T-cell (primary cell): ENCODE measurements at places on chromosomes 5 and 9.

- DNase-seq, result no peak
- H3K27ac ChIP-seq, result no peak overlapping the region
- no peak overlapping the region for H3K4me3 ChIP-seq
- no peaks in the 10 kb centered on the region for H3K4me1 ChIP-seq
- no peaks in the 10 kb centered on the region for H3K36me3 ChIP-seq
Observed at GRCh38 chr9:114176624-114177291, 21.4 kb downstream of the COL27A1 start.

GRCh38 chr9:93091056-93091452, 5.0 kb upstream of the CARD19 start:
- H3K27ac ChIP-seq, result no peak overlapping the region
- no peak for DNase-seq
- H3K27me3 ChIP-seq, result no peaks in the 10 kb centered on the region
- peaks cover 32% of the 10 kb centered on the region for H3K4me1 ChIP-seq
- H3K4me3 ChIP-seq, result no peak overlapping the region
- peaks cover 16% of the 10 kb centered on the region for H3K36me3 ChIP-seq

- H3K27ac ChIP-seq, result no peak overlapping the region
- H3K27me3 ChIP-seq, result no peaks in the 10 kb centered on the region
- no peak overlapping the region for H3K4me3 ChIP-seq
- H3K36me3 ChIP-seq, result no peaks in the 10 kb centered on the region
Observed at GRCh38 chr9:111474385-111474784, 9.8 kb downstream of the ECPAS start.

DNA sequence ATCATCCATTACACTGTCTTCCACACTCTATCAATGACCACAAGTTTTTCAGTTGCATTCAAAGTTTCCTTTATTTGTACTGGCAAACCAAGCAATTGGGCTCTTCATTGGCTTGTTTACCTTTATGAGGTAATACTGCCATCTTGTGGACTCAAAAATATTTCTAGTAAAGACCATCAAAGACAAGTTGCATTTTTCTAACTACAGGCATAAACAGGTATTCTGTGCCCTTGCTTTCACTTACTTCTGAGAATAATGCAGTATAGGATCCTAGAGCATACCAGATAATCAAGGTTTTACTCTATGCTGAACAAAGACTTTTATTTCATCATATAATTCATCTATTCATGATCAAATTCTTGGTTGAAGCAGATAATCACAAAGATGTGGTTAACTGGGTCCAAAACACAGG, 173.7 kb upstream of the POU5F2 start:
- no peak overlapping the region for H3K4me3 ChIP-seq
- no peaks in the 10 kb centered on the region for H3K27me3 ChIP-seq

GRCh38 chr9:406886-407654, 192.4 kb downstream of the DOCK8 start:
- H3K4me3 ChIP-seq, result no peak overlapping the region
- H3K27me3 ChIP-seq, result no peaks in the 10 kb centered on the region
- H3K4me1 ChIP-seq, result no peaks in the 10 kb centered on the region

GRCh38 chr9:119861842-119862241, 492.6 kb upstream of the BRINP1 start:
- H3K4me1 ChIP-seq, result no peaks in the 10 kb centered on the region
- no peaks in the 10 kb centered on the region for H3K36me3 ChIP-seq
- no peak overlapping the region for H3K27ac ChIP-seq
- no peak for DNase-seq
- no peaks in the 10 kb centered on the region for H3K27me3 ChIP-seq

- no peaks in the 10 kb centered on the region for H3K4me1 ChIP-seq
- no peak overlapping the region for H3K27ac ChIP-seq
- H3K36me3 ChIP-seq, result no peaks in the 10 kb centered on the region
- no peak for DNase-seq
- no peaks in the 10 kb centered on the region for H3K27me3 ChIP-seq
Observed at GRCh38 chr5:164181604-164182003, 676.2 kb downstream of the MAT2B start.

DNA sequence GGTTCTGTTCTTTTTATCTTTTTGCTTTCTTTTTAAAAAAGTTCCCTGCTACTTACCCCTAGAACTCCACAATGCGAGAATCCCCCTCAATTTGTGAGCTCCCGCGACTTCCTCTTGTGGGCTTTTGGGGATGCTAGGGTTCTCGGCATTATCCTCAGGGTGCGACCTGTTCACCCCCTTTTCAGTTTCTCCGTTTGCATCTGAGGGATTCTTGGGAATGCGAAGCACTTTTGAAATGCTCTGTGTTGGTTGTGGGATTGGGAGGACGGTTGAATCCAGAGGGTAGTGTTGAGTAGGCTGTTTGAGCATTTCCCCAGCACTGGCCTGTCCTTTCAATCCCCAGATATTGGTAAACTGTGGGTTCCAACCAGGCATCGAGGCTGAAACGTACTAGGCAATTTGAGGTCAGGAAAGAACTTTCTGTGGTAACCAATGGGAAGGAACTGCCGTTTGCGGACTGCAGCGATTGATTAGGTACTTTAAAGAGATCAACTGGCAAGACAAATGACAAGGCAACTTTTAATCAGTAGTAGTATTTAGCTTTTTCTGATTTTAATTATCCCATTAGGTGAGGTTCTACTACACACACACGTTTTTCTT, 415 bp downstream of the XRCC4 start:
- H3K4me3 ChIP-seq, result peak overlapping the region; percentile 87
- H3K4me1 ChIP-seq, result peaks cover 23% of the 10 kb centered on the region
- peak overlapping the region; percentile 90 for H3K27ac ChIP-seq
- DNase-seq, result no peak
- H3K36me3 ChIP-seq, result no peaks in the 10 kb centered on the region
- H3K27me3 ChIP-seq, result no peaks in the 10 kb centered on the region

- H3K27me3 ChIP-seq, result no peaks in the 10 kb centered on the region
- H3K4me3 ChIP-seq, result no peak overlapping the region
- H3K4me1 ChIP-seq, result peaks cover 6% of the 10 kb centered on the region
- no peaks in the 10 kb centered on the region for H3K36me3 ChIP-seq
- H3K27ac ChIP-seq, result no peak overlapping the region
- DNase-seq, result no peak
Observed at GRCh38 chr9:113805486-113806132, 70.5 kb upstream of the ZNF618 start.

- no peak overlapping the region for H3K27ac ChIP-seq
- no peak for DNase-seq
- H3K4me1 ChIP-seq, result no peaks in the 10 kb centered on the region
- H3K27me3 ChIP-seq, result no peaks in the 10 kb centered on the region
- H3K4me3 ChIP-seq, result no peak overlapping the region
- no peaks in the 10 kb centered on the region for H3K36me3 ChIP-seq
Observed at GRCh38 chr9:95029288-95029687, 288.2 kb downstream of the FANCC start.

GRCh38 chr9:10254338-10254737, 358.5 kb downstream of the PTPRD start:
- DNase-seq, result no peak
- no peaks in the 10 kb centered on the region for H3K4me1 ChIP-seq
- H3K27me3 ChIP-seq, result no peaks in the 10 kb centered on the region

DNA sequence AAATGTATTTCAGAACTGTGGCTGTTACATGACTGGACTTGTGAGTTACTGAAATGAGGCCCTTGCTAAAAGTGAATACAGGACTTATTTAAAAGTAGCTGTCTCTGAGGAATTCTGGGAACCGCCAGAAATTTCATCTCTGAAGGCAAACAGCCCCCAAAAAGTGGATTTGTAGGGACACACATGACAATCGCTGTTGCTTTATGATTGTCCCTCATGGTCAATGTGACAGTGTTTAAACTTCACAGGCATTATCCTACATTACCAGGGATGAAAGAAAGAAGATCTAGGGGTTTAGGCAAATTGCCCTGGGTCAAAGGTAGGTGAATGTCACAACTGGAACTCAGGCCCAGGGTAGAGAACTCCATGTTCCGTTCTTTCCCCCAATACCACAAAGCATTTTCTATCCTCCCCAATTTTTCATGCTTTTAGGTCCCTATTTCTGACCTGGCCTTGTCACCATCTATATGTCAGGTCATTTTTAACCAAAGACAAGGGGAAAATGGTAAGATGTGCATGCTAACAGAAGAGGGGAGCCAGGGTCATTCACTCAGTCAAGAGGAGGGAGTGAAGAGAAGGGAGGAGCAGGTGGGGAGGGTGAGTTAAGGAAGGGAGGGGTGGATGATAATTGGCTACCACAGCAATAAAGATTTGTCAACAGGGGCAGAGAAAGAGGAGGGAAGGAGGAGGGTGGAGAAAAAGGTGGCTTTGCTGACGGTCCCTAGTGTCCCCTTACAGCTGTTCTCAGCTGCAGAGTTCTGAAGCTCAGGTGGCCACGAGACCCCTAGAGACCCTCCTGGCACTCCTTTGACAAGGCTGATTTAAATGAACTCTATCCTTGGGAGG, 57.8 kb upstream of the GLRX start:
- no peaks in the 10 kb centered on the region for H3K27me3 ChIP-seq
- no peak for DNase-seq
- H3K4me3 ChIP-seq, result no peak overlapping the region
- H3K36me3 ChIP-seq, result no peaks in the 10 kb centered on the region

GRCh38 chr9:104961238-104961637, 33.3 kb upstream of the ABCA1 start:
- H3K27ac ChIP-seq, result no peak overlapping the region
- no peaks in the 10 kb centered on the region for H3K36me3 ChIP-seq
- H3K4me1 ChIP-seq, result peaks cover 10% of the 10 kb centered on the region
- no peaks in the 10 kb centered on the region for H3K27me3 ChIP-seq
- H3K4me3 ChIP-seq, result no peak overlapping the region
- DNase-seq, result no peak

- no peak overlapping the region for H3K4me3 ChIP-seq
- H3K27me3 ChIP-seq, result no peaks in the 10 kb centered on the region
- DNase-seq, result no peak
- no peak overlapping the region for H3K27ac ChIP-seq
Observed at GRCh38 chr5:35383041-35383440, 152.8 kb upstream of the PRLR start.

DNA sequence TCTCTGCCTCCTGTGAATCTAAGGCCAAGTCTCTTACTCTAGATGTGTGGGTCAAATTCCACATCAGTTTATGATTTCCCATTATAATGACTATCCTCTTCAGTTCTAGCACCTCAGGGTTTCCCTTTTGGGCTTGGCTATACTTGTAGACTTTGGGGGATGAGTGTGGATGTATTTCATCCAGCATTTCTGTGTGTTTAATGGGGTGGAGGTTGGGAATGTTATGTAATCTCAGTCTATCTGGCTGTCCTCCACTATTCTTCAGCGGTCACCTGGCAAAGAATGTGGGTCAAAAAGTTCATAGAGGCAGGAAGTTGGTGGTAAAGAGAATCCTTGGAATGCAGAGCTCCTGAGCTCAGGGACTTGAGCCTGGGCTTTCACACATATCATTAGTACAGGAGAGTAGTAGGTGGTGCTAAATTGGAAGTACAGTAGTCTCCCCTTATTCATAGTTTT, 64.9 kb downstream of the CFAP95 start:
- no peaks in the 10 kb centered on the region for H3K27me3 ChIP-seq
- no peak overlapping the region for H3K4me3 ChIP-seq
- H3K4me1 ChIP-seq, result no peaks in the 10 kb centered on the region

DNA sequence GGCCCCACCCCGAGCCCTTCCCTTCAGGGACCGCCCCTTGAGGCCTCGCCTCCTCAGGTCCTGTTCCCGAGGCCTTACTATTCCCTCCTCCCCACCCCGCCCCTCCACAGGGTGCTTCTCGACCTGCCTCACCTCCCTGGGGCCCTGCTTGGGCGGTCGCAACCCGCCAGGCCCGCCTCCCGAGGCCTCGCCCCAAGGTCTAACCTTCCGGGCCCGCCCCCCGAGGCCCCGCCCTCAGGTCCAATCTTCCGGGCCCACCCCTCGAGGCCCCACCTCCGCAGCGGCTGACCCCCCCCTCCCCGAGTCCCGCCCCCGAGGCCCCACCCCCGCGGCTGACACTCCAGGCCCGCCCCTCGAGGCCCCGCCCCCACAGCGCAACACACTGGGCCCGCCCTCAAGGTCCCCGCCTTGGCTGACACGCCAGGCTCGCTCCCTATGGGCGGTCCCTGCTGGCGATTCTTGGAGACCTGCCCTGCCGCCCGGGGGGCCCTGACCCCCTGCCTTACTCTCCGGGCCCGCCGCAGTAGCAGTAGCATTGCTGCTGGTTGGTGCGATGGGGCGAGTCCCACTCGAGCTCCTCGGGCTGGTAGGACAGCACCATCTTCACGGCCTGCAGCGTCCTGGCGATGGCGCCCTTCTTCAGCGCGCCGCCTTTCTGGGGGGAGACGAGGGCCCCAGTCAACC, 8.2 kb downstream of the PHF19 start:
- H3K27me3 ChIP-seq, result no peaks in the 10 kb centered on the region
- DNase-seq, result peak; percentile 96
- H3K4me1 ChIP-seq, result peaks cover 9% of the 10 kb centered on the region

DNA sequence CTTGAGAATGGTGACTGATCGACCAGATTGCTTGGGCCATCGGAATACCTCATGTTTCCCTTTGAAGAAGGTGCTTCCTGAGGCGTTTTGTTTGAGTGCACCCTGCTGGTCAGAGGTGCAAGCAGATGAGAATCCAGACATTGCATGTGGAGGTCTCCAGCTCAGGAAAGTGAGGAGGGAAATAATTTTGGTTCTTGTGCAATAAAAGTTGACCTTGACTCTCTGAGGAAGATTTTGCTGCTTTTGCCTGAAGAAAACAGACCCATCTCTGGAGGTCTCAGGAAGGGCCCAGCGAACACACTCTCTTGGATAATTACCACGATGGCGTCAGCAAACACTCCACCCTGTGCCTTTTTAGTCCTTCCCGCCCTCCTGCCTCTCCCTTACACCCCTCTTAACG, 69.7 kb downstream of the GRAMD2B start:
- no peak overlapping the region for H3K4me3 ChIP-seq
- H3K27ac ChIP-seq, result no peak overlapping the region
- peaks cover 29% of the 10 kb centered on the region for H3K36me3 ChIP-seq

DNA sequence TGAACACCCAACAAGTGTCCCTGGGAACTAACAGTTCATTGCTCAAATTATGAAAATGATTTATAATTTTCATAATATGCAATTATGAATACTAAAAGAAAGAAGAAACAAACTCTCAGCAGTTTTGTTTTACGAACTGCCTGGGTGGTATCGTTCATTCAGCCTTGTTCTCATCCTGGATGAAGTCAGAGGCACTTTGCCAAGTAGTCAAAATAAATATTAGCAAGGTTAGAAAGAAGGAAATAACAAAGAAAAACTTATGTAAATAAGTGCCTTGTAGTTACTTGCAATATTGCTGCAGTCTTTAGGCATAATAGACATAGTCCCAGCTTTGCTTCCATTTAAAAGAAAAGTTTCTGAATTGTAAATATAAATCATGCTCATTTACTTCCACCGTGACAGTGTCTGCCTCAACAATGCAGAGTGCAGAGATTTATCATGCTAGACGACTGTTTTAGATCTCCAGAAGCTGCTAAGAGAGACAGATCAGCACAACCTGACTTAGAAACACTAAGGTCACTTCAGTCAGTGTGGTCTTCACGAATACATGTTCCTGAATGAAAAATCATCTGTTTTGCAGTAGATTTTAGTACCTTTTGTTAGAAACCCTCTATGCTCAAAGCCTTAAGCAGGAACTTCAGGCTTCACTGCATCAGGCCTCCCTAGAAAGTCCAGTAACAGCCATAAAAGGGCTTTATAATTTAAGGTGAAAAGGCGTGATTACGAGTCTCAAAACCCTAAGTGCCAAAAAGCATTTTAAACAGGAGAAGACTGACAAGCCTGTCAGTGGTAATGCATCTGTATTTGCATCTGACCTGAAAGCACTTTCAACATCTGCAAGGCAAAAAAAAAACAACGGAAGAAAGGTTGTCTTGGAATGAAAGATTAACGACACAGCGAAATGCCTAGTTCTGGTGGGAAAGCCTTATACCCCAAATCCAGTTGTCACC, 92.1 kb downstream of the TMEM167A start:
- no peak overlapping the region for H3K27ac ChIP-seq
- no peaks in the 10 kb centered on the region for H3K27me3 ChIP-seq
- H3K4me1 ChIP-seq, result no peaks in the 10 kb centered on the region
- no peaks in the 10 kb centered on the region for H3K36me3 ChIP-seq

- H3K4me3 ChIP-seq, result no peak overlapping the region
- no peaks in the 10 kb centered on the region for H3K36me3 ChIP-seq
- H3K27ac ChIP-seq, result no peak overlapping the region
Observed at GRCh38 chr5:113375480-113376060, 59.2 kb downstream of the TSSK1B start.
